CD4-positive, alpha-beta T cell treated with Interleukin-2 at 100 ng/mL for 4 hours (primary cell): ENCODE measurements at places on chromosomes 6 and 20.

GRCh38 chr20:20366876-20367574 lies 879 bp upstream of the INSM1 start:
- no peak for DNase-seq

- no peak for DNase-seq
Observed at GRCh38 chr6:150857062-150857944, 8.2 kb upstream of the MTHFD1L start.

- DNase-seq, result peak; percentile 77
Observed at GRCh38 chr20:36886859-36887751, 11.2 kb downstream of the TLDC2 start.

DNA sequence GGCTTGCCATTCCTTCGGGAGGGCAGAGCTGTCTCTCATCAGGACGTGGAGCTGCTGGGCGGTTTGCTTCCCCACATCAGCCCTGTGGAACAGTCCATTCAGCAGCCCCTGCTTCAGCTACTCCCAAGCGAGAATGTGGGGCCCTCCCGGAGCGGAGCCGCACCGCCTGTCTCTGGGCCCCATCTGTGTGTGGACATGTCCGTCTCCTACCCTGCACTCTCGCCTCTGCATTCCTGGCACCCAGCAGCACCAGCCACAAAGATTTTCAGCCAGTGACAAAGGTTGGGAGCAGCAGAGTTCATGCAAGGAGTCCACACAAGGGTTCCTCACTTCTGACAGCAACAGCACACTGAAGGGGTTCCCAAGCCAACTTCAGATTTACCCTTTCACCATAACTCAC lies 29.0 kb upstream of the SLC22A1 start:
- DNase-seq, result no peak

DNA sequence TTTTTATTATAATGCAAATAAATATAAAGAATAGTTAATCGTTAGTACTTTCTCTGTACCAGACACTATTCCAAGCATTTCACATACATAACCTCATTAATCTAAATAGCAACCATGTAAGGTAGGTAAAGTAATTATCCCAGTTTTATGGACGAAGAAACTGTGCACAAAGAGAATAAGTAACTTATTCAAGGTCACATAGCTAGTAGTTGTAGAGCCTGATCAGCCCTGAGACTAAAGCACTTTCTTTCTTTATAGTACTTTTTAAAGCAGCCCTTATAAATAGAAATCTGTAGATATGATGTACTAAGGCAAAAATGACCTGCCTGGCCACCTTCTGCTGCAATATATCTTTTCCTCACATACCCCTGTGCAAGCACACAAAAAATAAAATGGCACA lies 104.8 kb downstream of the MYO6 start:
- DNase-seq, result no peak

GRCh38 chr6:27297857-27298730 lies 14.0 kb downstream of the POM121L2 start:
- DNase-seq, result no peak

DNA sequence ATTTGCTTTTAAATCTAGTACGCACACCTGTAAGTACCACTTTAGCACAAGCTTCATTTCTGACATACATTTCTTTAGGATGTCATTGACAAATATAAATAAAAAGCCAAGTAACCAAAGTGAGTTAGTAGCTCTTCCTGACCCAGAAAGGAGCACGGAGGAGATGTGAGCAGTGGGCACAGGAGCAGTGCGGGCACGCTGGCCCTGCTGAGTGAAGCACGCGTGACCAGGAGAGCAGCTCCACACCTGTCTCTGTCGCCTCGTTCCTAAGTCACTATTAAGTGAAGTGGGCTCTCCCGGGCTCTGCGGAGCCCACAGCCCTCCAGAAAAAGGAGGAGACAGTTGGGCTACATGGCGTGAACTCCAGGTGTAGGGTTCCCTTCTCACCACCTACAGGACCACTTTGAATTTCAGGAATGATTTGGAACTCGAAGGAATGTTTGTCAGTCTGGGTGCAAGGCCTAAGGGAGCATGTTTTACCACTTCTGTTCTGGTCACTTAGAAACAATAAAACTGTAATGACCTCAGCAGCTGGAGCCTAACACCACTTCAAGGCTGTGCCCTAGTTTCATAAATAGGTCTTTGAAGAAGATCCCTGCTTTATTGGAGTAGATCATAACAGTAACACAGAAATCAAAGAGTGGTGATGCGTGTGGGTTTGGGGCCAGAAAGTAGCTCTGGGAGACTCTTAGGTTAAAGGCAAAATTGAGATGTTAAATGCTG lies 95.9 kb downstream of the FAM120B start:
- DNase-seq, result no peak

DNA sequence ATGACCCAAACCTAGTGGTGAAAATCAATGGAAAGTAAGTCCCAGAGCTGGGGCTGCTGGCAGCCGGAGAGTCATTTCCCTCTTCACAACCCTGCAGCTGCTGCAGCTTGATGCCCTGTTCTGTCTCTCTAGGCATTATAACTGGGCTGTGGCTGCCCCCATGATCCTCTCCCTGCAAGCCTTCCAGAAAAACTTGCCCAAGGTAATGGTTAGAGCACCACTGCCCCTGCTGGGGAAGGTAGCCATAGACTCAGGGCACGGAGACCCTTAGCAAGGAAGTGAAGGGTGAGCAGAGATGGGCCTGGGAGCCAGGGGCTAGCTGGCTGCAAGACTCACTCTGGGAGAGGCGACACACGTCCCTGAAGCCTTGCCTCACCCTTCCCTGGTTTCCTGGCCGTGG lies 12.0 kb downstream of the LPIN3 start:
- DNase-seq, result no peak

GRCh38 chr6:20377623-20378265 lies 23.9 kb upstream of the E2F3 start:
- no peak for DNase-seq

DNA sequence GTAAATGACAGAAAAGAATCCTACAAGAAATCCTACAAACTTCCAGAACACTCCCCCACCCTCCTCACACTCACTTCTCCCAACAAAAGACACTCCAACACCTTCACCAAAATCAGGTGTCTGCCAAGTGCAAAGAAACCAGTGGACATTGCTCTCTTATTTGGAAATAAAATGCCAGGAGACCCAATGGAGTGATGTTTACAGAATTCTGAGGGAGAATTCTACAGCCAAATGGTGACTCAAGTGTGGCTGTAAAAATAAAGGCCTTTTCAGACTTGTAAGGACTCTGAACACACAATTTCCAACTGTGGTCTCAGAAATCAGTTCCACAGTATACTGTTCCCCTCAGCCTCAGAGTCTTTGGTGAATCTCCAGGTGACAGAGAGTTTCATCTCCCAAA lies 109.6 kb upstream of the CARMIL1 start:
- DNase-seq, result no peak

DNA sequence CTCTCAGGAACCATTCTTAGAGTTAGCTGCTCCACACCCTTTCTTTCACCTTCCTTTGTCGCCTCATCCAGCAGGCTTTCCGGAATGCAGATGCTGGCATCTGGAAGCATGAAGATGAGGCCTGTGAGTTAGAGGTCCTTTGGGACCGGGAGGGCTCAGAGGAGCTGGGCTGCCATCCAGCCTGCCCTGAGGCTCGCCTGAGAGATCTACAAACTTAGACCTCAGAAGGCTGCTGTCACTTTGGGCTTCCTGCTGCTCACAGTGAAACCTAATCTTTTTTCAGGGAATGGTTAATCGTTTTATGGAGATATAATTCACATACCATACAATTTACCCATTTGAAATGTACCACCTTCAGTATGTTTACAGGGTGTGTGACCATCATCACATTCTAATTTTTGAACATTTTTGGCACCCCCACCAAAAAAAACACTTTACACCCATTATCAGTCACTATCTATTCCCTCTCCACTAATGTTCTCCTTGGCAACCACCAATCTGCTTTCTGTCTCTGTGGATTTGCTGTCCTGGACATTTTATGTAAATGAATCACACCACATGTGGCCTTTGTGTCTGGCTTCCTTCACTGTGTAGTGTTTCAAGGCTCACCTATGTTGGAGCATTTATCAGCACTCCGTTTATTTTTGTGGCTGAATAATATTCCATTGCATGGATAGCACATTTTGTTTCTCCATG lies 20.0 kb upstream of the MPC1 start:
- no peak for DNase-seq

DNA sequence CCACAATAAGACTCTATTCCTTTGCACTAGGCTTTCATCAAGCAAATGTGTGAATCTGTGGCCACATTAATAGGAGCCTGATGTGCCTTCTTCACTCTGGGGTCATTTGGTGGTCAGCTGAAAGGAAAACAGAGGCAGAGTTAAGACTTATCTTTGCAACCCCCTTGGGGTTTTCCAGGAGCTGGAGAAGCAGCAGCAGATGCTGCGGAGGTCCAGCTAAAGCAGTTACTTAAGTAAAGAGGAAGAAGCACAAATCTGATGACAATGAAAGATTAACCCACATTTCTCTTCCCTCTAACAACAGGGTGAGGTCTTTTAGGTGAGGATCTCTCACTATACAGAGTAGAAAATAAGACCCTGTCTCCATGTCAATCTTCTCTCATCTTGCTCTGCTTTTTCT lies 45.4 kb upstream of the QKI start:
- no peak for DNase-seq

DNA sequence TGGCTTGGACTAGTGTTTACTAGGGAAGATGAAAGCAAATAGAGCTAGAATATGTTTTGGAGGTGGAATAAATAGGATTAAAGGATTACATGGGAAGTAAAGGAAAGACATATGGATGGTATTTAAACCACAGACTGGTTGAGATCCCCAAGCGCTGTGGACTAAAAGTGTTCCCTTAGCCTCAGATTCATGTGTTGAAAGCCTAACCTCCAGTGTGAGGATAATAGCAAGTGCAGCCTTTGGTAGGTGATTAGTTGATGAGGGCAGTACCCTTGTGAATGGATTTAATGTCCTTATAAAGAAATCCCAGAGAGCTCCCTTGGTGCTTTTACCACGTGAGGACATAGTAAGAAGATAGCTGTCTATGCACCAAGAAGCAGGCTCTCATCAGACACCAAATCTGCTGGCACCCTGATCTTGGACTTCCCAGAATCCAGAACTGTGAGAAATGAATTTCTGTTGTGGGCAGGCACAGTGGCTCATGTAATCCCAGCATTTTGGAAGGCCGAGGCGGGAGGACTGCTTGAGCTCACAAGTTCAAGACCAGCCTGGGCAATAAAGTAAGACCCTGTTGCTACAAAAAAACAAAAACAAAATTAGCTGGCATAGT lies 57.3 kb upstream of the MCM9 start:
- no peak for DNase-seq

DNA sequence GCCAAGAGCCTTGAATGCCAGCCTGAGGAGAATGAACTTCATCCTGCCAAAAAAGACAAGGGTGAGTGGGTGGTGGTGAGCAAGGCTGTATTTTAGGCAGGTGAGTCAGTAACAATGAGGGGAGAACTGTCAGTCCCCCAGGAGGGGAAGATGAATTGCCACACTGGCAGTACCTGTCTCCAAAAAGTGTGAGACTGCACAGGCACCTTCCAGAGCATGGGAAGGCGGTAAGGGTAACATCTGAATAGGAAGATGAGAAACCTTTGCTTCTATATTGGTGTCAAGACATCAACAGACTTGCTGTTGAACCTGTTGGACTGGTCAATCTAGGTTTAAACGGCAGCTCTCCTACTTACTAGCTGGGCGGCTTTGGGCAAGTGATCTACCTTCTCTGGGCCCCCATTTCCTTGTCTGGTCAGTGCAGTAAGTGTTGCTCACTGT lies 30.9 kb downstream of the STK35 start:
- DNase-seq, result no peak

DNA sequence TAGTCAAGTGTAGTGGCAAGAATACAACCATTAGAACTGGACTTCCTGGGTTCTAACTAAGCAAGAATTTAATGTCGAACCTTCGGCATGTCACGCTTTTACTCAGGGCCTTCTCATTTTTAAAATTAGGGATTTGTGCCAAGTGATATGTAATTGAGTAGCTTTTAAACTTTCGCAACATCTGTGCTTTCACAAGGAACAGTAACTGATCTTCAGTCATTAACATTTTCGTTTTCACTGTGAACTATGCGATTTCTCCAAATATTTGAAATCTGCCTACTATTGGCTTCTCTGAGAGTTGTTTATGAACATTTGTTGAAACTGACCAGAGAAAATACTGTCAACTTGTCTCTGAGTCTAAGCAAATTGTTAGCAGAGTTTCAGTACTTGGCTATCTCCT lies 27.6 kb downstream of the GRM1 start:
- DNase-seq, result no peak

DNA sequence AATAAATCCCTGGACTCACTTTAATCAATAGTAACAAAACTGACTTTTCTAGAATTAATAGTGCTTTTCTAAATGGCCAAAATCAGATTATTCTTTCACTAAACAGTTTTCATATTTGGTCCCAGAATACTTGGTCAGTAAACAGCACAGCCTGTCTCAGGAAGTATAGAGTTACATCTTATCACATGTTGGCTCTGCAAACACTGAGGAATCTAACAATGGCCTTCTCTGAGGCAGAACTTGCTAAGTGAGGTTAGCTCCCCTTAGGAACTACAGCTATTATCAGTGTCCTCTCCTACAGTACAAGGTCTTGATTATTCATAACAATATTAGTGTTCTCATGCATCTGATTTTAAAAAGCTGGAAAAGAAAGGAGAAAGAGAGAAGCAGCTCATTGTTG lies 1622.8 kb downstream of the HACE1 start:
- no peak for DNase-seq

GRCh38 chr6:30113841-30114240 lies 951 bp upstream of the TRIM31 start:
- no peak for DNase-seq

- DNase-seq, result no peak
Observed at GRCh38 chr20:22379472-22379871, 204.9 kb downstream of the FOXA2 start.

GRCh38 chr6:168376811-168377483 lies 57.4 kb upstream of the DACT2 start:
- no peak for DNase-seq

GRCh38 chr6:2875359-2876191 lies 27.5 kb downstream of the SERPINB9 start:
- DNase-seq, result peak; percentile 57
